Epithelial cell of proximal tubule (primary cell): ENCODE measurements at places on chromosomes 4 and X. TPM values are rescaled to one million over a fixed set of nuclear protein-coding genes. Genes with fewer than 3 reads are reported as not detected.
A peak's percentile ranks its signal among the peaks of the same experiment; 100 is the strongest.

ANOS1 gene
- 1.3 and 2.3 TPM in 2 replicates for total RNA-seq

- no peak for DNase-seq
Measured at GRCh38 chr4:124092541-124092984, 620.0 kb downstream of the ANKRD50 start.

DNA sequence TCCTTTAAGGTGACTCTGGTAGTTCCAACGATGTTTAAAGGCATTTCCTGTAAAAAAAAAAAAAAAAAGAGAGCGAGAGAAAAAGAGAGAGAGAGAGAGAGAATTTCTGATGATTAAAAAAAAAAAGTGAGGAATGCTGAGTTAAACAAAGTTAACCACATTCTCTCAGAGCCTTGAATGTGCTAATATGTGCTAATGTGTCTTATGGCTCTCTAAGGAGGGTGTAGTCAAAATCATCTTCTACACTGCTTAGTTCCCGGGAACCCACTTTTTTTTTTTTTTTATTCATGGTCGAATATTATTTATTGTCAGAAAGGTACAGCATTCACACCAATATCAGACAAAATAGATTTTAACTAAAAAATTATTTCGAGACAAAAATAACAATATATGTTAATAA, 111.7 kb downstream of the SNCA start:
- DNase-seq, result no peak

- peak; percentile 90 for DNase-seq
Measured at GRCh38 chr4:8537041-8537461, 43.1 kb upstream of the GPR78 start.
